ENCODE measurements at places on chromosomes 3 and 15.

- DNase-seq = peak; percentile 42
Measured at GRCh38 chr3:188049606-188050530, 104.1 kb upstream of the LPP start.

GRCh38 chr3:109687626-109688025 is 350.3 kb upstream of the DPPA4 start:
- DNase-seq = no peak

- DNase-seq = no peak
Measured at GRCh38 chr15:36079021-36079420, 500.4 kb upstream of the CDIN1 start.

DNA sequence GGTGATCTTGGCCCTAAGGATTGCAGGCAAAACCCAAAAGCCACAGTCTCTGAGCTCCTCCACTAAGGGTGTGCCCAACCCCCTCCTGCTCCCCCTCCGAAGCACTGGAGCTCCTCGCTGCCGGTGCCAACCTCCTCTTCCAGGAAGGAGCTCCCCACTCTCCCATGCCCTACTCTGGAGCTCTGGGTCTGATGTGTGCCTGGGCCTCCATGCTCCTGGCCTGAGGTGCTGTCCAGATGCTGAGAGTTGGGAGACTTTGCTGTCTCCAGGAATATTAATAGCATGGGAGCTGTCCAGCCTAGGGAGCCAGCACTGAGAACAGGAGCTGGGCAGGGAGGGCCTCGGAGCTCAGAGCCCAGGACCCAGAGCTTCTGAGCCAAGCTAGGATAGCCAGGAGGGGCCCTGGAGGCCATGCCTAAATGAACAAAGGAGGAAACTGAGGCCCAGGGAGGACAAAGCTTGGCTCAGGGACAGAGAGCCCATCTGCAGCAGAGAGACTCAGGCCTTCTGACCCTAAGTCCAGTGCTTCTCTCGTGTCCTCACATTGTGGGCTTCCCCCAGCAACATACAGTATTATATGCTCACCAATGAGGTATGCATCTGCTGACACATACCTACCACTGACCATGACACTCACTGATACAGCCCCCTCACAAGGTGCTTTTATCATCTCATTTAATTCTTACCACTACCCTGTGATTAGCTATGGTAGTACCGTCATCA is 36.9 kb upstream of the HERC1 start:
- DNase-seq = no peak

DNA sequence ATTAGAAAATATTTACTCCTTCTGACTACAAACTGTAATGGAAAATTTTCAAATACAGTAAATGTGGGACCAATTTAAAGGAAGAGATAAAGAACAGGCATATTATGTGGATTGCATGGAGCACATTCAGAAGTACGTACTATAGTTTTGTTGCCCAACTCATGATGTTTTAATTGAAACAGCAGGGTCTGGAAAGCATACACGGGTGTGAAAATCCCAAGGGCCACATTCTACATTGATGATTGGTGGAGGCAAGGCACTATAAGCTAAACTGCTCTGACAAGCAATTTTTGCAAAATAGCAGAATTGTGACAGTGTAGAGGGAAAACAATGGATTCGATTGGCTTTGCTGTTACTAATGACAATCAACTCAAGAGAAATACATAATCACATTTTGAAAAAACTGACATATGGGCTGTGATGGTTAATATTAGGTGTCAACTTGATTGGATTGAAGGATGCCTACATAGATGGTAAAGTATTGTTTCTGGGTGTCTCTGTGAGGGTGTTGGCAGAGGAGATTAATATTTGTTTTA is 458.6 kb downstream of the PYDC2 start:
- DNase-seq = no peak

- DNase-seq = no peak
Measured at GRCh38 chr3:21170964-21171363, 580.0 kb downstream of the ZNF385D start.

DNA sequence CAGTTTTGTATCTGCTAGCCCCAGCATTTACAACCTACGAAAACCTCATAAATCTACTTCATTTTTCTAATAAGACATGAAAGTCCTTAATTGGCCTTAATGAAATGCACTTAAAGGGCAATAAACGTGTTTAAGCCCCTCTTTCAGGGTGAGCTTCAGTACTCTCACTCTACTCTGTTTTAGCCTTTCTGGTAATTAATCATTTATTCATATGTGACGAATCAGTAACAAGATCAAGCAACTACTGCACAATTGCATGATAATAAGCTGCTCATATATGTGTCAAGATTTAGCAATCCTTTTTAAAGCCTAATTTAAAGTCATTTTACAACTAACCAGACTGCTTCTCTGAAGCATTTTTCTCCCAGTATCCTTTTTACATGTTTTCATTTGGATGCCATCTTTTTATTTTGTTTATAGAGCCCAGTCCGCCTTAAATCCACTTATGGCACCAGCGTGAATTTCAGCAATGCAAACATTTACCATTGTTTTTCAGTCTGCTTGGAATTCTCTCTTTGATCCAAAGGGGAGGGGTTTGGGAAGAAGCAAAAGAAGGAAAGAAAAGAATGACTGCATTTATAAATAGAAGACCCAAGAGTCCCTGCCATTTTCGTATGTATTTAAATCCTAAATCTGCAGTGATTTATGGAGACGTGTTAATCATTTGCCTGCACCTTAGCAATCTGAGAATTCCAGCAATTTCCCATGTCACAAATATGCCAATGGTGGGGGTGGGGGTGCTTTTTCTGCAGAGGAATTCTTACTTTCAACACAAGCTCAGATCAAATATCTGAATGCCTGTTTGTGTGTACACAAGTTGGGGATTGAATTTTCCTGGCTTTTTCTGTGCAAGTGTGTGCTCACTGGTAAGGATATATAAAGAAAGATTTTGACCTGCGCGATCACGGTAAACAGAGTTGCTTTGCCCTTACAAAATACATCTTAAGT is 230.8 kb upstream of the TBC1D5 start:
- no peak for DNase-seq

DNA sequence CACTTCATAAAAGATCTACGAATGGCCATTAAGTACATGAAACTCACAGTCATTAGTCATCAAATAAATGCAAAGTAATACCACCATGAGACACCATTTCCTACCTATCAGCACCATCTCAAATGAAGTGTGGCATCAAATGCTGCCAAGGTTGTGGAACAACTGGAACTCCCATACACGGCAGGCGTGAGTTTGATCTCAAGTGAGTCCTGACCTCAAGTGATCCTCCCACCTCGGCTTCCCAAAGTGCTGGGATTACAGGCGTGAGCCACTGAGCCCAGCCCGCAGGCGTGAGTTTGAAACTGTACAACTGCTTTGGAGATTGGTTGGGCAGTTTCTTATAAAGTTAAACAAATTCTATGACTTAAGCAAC is 28.8 kb upstream of the HDAC11 start:
- peak; percentile 36 for DNase-seq

DNA sequence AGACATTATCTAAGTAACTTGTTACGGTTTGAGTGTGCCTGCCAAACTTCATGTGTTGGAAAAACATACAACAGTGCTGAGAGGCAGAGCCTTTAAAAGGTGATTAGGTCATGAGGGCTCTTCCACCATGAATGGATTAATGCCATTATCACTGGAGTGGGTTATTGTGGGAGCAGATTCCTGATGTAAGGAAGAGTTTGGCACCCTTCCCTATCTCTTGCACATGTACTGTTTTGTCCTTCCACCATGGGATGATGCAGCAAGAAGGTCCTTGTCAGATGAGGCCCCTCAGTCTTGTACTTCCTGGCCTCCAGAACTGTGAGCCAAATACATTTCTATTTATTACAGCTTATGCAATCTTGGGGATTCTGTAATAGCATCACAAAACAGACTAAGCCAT is 413.9 kb downstream of the EPHA3 start:
- no peak for DNase-seq

GRCh38 chr3:179318876-179319275 is 4.0 kb upstream of the ZNF639 start:
- no peak for DNase-seq

DNA sequence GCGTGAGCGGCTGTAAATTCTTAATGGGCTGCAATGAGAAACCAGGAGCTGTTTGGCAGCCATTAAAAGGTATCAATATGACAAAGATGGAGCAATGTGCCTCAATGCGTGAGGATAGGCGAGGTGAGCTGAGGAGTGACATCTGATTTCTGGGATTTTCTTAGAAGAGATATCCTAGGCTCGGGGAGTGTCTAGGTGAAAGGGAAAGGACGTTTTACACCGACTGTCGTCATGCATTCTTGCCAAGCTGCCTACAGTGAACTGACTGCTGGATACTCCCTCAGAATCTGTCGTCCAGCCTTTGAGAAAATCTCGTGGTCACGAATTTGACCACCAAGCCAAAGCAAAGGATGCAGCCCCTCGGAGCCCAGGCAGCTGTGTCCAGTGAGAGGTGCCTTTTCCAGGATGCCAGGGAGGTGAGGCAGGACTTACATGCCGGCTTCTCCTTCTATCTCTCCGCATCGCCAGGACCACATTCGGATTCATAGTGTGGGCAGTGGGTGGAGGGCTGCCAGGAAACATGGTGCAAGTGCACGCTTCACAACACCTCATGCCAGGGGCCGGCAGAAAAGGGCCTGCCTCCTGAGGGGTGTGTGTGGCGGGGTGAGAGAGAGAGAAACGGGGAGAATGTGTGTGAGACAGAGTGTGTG is 80.3 kb upstream of the ABHD17C start:
- no peak for DNase-seq
